ENCODE measurements at places on chromosomes 4 and X.

DNA sequence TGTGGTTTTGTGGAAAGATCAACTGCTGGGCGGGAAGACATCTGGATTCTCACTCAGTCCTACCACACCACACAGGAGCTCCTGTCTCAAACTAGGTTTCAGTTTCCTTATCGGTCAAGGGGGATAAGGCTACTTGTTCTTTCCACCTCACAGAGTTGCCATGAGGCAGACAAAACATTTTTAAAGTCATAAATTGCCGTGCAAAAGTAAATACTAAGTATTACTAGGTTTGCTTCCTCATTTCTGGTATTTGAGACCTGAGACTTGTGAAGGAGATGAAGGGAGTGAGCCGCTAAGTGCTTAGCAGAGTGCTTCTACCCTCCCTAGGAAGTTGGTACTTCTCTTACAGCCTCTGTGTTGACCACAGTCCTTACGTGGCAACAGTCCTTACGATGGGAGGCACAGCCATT, 1.5 kb downstream of the LAP3 start:
- no peak for DNase-seq

- no peak for DNase-seq
These were observed 205.6 kb upstream of the S100G start for GRCh38 chrX:16444353-16444752.

GRCh38 chr4:43564107-43564506, 671.6 kb downstream of the GRXCR1 start:
- no peak for DNase-seq

DNA sequence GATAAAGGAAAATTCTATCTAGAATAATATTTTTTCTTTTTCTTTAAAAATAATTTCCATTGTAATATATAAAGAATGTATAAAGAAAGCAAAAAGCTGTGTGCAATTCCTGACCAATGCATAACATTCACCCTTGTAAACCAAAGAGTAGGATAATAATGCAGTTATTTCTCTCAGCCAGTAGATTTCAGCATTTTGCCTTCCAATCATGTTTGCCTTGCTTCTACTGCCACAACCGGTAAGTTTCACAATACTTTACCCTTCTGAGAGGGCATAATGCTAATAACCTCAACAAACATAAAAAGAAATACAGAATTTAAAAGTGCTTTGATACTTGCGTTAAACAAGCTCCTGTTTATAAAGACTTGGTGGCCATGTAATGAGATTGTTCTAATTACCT, 59.9 kb downstream of the CHIC2 start:
- DNase-seq = no peak

DNA sequence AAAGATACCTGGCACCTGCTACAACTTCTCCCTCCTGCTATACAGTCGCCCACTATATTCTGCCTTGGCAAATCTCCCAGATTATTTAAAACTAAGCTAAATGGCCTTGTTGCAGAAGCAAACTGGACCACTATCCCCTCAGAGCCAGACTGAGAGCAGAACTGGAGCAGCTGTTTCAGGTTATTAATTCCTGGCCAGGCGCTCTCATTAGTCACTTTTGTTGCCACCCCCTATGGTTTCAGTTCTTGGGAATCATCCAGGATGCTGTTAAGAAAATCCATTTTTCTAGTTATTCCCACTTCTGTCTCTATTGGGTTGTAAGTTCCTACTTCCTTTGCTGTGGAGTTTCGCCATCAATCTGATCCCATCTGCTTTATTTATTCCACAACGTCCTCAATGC, 30.1 kb downstream of the ADGRA3 start:
- DNase-seq = no peak

- DNase-seq = no peak
These were observed 132.7 kb upstream of the NR3C2 start for GRCh38 chr4:148574911-148575310.

DNA sequence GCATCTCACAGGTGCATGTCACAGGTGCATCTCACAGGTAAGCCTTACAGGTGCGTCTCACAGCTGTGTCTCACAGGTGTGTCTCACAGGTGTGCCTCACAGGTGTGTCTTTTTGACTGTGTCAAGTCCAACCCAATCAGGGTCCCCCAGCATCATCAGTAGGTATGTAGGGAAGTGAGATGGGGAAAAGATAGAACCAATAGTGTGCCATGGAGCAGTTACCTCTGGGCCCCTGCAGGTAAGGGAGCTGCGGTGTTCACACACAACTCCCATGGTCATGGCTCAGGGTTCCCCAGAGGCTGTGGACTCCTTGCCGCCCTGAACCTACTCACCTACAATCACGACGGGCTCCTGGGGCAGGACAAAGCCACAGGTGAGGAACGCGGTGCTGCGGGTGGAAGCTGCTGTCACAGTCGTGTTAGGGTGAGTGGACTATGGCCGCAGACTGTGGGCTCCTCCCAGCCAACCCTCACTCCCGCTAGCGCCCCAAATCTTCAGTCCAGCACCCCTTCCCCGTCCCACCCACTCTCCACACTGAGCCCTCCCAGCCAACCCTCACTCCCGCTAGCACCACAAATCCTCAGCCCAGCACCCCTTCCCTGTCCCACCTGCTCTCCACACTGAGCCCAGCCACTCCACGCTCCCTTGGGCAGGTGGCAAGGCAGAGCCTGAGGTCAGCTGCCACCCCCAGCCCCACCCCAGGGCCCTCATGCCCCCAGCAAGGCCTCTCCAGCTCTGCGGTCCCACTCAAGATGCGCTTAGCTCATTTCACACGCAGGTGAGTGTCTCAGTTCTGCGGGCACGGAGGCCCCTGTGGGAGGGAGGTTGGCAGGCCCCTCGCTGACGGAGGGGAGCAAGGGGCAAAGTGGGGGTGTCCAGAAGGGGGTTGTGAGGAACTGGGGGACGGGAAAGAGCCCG, 2.1 kb upstream of the PDE6B start:
- DNase-seq = no peak

DNA sequence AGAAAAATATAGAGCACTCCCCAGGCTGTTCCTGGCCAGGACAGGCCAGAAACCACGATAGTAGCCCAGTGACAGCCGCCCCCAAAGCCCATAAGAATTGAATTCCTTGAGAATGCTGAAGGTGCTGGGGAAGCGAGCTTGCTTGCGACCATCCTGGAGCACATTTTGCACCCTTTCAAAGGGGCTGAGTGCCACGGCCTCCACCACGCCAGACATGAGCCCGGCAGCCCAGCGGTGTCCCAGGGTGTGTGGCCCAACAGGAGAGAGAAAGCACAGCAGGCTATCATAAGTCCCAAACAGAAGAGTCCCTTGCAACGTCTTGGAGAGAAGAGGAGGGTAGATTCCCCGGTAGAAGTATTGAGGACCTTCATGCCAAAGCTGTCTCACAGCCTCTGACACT, 7.6 kb upstream of the ZCCHC18 start:
- DNase-seq = no peak

DNA sequence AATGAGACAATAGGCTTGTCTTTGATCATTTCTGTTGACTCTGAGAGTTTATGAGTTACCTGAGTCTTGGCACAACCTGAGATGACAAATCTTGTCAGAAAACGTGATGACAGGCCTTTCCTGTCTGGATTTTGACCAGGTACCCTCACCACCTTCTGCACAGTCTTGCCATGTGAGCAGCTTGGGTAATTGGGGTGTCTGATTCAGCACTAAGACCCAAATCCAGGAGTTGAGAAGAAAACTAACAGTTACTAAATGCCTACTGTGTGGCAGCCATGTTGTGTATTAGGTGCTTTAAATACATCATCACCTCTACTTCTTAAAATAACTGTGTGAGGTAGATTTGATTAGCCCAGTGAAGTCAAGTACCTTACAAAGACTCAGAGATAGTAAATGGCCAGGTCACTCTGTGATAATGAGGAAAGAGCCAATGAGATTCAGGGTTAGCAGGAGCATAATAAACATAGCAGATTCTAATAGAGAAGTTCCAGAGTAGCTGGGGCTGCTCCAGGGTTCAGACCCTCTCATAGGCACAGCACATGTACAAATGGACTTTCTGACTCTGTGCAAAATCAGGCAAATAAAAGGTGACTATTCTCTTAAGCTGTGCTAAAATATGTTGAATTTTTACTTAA, 2.8 kb downstream of the EREG start:
- no peak for DNase-seq

DNA sequence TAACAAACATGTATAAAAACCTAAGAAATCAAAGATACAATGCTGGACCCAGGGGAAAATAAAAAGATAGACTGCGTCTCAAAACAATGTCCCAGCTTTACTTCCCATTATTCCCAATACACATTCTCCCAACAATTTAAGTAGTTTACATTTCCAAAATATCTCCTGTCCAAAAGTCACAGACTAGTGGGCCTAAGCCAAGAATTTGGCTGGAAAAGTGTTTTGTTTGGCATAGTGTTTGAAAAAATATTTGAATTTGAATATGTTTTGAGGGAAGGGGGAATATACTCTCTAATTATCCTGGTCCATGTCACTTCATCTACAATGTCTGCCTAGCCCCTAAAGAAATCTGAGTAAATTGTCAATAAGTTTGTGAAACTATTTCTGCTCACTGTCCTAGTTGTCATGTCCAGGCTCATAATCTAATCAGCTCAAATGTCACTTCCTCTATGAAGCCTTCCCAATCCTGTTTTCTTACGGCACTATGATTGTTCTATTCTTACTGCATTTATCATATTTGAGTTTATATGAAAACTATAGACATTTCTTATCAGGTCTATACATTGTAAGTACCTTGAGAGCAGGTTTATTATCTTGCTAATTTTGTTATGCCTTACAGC, 74.4 kb downstream of the SEC24D start:
- no peak for DNase-seq

DNA sequence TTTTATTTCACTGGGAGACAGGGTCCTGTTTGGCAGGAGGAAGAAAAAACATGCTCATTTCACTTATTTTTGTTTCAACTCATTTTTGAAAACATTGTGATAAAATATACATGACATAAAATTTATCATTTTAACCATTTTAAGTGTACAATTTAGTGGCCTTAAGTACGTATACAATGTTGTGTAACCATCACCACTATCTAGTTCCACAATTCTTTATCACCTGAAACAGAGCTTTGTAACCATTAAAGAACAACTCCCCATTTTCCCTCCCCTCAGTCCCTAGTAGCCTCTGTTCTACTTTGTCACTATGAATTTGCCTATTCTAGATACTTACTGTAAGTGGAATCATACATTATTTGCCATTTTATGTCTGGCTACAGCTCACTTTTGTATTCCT, 143.8 kb downstream of the GPAT3 start:
- no peak for DNase-seq

DNA sequence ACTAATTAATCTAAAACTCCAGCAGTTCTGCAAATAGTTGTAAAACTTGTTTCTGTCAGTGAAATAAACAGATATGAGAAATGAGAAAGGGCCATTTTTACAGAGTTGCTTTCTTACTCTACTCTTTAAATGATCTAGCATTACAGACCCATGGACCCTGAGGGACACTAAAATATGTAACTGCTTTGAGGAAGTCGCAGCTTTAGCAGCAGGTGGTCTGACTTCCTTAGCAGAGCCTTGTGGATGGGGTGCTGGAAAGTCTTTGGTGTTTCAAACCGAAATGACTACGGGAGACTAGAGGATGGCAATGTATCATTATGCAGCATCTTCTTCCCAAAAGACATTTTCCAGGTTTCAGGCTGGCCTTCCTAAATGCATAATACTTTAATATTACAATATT, 18.7 kb downstream of the SHISA3 start:
- DNase-seq = no peak

GRCh38 chr4:40322811-40323210, 12.3 kb upstream of the CHRNA9 start:
- DNase-seq = no peak

DNA sequence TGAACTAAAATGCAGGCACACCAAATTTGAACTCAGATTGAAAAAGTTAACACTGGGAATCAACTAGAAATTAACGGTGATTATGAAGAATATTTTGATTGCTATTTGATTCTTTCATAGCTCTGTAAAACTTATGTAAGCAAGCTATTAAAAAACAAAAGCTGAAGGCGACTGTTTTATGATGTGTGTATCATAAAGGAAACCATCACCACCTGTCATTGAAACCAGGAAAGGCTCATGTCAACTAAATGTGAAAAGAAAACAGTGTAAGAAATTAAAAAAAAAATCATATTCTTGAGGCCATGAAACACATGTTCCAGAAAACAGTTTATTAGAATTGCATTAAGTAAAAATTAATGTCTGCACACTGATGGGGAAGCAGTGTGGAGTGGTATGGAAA, 24.2 kb downstream of the CPE start:
- DNase-seq = no peak

DNA sequence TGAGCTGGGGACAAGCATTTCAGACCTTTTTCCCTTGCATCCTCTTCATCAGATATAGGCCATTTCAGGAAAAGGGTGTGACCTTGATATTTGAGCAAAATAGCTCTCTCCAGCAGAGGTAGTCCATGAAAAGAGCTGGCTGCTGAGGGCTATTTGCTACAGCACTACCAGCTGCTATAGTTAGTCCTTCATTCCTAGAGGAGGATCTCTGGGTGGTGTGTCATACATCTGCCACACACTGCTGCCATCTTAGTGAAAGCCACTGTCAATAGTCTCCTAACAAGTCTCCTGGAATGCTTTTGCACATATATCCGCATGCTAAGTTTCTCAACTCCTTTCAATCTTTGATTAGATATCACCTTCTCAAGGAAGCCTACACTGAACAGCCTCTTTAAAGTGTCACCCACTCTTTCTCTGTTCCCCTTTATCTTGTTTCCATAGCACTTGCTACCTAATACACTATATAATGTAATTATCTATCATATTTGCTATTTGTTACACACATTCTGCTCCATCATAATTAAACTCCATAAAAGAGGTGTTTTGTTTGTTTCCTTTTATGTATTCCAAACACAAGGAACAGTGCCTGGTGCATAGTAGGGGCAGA, 131.9 kb downstream of the TBC1D19 start:
- no peak for DNase-seq

DNA sequence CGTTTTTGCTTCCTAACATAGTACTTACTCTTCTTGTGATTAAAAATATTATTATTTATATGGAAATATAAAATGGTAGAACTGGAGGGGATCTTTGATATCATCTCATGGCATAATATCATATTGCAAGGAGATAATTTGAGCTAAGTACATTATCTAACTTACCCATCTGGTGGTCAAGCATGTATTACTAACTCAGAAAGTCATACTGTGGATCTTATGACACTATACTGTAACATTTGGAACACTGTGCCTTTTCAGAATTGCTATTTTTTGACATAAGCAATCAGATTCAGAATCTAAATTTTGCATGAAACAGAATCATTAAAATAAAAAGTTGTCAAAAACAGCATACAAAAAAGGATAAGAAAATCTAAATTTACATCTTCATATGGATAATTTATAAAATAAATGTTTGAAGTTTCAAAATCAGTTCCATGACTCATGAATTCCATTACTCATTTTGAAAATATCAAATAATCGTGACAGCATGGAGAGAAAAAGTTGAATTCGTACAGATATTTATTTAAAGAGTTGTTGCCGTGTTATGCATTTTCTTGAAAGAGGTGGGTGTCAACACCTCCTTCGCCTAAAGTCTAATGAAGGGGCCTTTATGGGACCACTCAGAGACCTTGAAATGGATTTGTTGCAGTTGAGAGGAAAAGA, 928.1 kb downstream of the PDHA2 start:
- DNase-seq = no peak

- DNase-seq = no peak
These were observed 28.1 kb downstream of the ADAM29 start for GRCh38 chr4:174946246-174946645.

- DNase-seq = no peak
These were observed 150.7 kb upstream of the EOLA2 start for GRCh38 chrX:150088766-150089518.

GRCh38 chr4:166838975-166839614, 395.2 kb downstream of the SPOCK3 start:
- no peak for DNase-seq

Data from esophagus squamous epithelium (tissue), 5 donors.